ENCODE measurements at places on chromosomes 16 and 17.

DNA sequence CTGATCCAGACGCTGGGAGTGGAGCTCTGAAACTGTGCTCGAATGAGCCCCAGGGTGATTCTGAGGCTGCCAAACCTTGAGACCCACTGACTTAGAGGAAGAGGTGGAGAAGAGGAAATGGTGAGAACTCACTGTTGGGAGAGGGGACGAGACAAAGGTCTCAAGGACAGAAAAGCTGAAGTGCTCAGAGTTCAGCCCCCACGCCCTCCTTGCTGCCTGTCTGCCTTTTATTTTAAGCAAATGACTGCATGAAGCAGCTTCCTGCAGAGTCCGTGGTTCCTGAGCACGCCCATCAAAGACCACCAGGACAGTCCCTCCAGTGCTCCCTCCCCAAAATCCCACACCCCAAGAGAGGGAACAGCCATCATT is 20.4 kb downstream of the COTL1 start:
- DNase-seq = peak; percentile 44

- DNase-seq = no peak
These were observed 765 bp upstream of the ADORA2B start for GRCh38 chr17:15943971-15944758.

- DNase-seq = no peak
These were observed 20.8 kb downstream of the NAGPA start for GRCh38 chr16:5012887-5013286.

- no peak for DNase-seq
These were observed 2.8 kb downstream of the FAM171A2 start for GRCh38 chr17:44360826-44361225.

DNA sequence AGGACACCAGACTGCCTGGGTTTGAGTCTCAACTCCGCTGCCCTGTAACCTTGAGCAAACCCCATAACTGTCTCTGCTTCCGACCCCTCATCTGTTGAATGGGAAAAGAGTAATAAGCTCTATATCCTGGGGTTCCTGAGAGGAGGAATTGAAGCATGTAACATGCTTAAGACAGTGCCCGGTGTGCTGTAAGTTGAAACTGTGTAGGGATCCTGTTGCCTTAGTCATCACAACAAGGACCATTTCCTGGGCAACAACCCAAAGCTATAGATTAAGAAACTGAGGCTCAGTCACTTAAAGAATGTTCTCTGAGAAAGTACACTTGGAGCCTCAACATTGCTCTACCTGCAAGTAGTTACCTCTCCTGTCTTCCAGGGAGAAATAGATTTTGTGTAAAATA is 23.0 kb downstream of the CDH13 start:
- no peak for DNase-seq

DNA sequence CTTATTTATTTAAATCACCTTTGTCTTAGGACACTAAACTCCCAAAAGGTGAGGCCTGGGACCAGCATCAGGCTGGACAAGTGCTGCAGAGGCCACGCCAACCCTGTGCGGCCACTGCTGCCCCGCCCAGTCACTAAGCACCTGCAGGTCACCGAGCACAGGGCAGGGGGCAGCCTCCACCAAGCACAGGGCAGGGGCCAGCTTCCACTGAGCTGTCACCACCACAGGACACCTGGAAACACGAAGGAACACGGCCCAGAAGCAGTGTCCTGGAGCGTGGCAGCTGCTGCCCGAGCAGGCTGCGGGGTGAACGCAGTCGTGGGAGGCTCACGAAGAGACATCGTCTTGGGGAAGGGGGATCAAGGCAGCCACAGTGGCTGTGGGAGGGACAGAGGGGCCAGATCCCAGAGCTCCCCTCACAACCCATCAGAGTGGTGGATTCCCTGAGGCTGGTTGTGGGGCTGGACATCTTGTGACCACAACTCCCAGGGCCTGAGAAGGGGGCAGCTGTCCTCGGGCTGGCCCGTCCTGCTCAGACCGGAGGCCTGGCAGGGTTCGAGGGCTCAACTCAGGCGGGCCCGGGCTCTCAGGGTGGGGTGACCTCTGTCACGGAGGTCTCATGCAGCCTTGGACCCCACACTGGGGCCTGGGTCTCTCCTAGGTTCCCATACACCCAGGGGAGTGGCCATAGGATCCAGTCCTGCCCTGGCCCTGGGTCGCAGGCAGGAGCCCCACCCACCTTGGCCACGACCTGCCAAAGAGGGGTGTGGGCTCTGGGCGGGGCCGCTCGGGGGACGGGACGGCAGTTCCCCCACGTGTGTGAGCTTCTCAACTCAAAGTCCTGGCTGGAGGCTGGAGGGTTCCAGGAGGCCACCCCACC is 18.7 kb downstream of the RAB40B start:
- no peak for DNase-seq

DNA sequence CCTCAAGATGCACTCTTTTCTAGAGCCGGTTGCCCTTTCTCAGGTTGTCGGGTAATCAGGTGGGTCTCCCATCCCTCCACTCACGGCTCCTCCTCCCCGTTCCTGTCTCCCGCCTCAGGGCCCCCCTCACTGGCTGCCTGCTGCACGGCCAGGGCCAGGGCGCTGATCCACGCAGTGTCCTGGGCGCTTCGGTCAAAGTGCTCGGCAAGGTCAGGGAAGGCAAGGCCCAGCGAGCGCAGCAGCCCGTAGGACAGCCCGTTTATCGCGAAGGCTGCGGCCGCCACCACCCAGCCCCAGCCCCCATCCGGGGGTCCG is 753 bp downstream of the SLC16A11 start:
- DNase-seq = no peak

- DNase-seq = peak; percentile 89
These were observed 19.3 kb upstream of the ADGRG3 start for GRCh38 chr16:57648581-57649442.

DNA sequence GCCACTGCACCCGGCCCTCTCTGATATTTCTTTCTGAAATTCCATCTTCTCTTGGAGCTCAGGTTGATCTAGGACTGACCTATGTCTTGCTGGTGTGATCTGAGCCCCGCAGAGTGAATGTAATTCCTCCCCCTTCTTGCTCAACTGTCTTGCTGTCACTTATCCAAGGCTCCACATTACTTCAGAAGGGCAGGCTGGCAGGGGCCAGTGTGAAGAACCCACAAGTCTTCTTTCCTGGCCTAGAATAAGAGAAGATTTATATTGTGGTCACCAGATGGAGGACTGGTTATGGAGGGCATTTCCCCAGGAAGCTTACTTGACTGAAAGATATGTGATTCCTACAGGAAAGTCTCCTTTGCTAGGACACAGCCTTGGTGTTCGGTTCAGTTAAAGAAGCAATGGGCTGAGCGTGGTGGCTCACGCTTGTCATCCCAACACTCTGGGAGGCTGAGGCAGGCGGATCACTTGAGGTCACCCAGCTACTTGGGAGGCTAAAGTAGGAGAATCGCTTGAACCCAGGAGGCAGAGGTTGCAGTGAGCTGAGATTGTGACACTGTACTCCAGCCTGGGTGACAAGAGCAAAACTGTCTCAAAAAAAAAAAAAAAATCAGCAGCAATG is 13.4 kb downstream of the ITGAL start:
- DNase-seq = no peak

DNA sequence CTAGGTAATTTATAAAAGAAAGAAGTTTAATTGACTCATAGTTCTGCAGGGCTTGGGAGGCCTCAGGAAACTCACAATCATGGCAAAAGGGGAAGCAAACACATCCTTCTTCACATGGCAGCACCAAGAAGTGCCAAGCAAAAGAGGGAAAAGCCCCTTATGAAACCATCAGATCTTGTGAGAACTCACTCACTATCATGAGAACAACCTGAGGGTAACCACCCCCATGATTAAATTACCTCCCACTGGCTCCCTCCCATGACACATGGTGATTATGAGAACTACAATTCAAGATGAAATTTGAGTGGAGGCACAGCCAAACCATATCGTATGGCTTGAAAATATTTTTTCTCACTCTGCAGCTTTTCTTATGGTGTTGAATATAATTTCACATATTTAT is 151.7 kb downstream of the ANKFN1 start:
- DNase-seq = no peak

- no peak for DNase-seq
These were observed 13.9 kb upstream of the PMP22 start for GRCh38 chr17:15278924-15279477.

GRCh38 chr17:8994319-8994718 is 27.0 kb upstream of the NTN1 start:
- DNase-seq = no peak

DNA sequence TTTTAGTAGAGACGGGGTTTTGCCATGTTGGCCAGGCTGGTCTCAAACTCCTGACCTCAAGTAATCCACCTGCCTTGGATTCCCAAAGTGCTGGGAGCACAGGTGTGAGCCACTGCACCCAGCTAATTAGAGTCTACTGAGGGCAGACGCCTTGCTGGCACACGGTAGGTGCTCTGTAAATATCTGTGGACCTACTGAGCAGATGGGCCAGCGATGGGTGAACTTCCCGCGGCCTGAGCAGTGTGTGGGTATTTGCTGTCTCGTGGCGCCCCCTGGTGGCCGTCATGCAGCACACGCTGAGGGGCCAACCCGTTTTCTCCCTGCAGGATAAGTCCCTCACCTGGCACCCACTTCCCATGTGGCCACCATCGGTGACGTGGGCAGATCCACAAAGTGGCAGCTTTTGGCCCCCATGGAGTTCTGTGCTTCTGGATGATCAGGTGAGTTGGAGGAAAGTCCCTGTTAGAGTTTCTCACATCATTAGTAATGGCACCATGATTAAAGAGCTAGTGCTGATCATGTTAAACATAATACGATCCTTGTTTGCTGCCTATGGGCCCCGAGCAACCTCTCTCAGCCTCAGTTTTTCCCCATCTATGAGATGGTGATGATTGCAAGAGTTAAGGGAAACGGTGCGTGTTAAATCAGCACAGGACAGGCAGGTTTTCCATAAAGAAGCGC is 40.7 kb downstream of the ZDHHC7 start:
- peak; percentile 73 for DNase-seq

DNA sequence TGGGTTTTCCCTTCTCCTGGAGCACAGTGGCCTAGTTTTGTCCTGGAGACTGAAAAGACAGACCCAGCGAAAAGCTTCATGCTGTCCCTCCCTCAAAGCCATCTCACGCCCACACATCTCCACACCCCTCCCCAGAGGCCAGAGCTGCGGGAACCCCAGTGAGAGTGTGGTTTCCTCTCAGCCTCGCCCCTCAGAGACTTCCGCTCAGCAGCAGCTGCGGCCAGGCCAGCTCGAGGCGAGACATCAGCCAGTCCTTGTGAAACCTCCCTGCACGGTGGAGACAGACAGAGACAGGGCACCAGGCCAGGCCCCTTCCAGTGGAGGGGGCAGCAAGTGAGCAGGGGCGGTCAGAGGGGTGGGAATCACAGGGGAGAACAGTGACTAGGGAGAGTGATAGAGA is 77.0 kb upstream of the TNRC6C start:
- DNase-seq = peak; percentile 77

DNA sequence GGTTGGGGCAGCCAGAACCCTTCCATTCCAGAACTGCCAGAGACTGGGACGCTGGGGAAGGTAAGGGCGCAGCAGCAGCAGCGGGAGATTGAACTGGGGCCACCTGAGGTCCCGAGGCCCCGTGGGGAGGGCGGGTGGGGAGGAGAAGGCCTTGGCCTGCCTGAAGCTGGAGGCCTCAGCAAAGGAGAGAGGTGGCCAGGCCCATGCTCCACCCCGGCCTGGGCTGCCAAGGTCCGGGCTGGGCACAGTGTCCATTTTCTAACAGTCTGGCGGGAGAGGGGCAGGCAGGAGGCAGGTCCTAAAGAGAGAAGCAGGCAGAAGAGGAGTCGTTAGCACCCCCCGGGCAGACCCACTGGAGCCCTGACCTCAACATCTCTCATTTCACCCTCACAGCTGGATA is 1.1 kb upstream of the GDPD3 start:
- DNase-seq = no peak

DNA sequence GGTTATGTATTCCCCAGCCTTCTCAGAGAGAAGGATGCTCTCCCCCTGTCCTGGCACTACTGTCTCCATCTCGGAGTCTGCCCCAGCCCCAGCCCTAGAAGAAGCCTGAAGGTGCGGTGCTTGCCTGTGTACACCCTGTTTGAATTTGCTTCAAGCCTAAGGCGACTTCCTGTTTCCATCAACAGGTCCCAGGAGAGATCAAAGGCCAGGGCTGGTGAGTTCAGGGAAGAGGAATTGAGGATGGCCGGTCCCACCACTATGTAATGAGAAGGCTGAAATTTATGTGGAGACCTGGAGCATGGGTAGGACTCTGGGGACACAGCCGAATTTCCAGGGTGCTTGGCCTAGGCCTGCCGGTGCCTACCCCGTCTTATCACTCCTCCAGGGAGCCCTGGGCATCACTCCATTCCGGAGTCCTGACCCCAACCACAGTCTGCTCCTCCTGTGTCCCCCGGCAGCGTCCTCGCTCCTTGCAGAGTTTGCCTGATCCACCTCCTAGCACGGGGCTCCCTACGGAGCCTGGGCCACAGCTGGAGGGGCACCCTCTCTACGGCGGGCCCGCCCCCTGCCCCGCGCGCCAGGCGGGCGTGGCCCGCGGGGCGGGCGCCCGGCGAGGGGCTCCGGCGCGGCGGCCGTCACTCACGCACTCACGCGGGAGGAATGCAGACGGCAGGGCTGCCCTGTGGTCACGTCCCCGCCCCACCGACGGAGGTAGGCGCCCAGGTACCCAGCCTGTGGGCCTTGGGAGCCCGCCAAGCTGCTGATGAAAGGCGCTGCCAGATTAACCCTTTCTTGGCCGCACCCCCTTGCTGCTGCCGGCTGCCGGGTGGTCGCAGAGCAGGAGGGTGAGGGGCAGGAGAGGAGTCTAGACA is 53.8 kb upstream of the TAC4 start:
- peak; percentile 41 for DNase-seq

GRCh38 chr17:77297693-77298666 is 157.2 kb downstream of the SEC14L1 start:
- DNase-seq = no peak

- DNase-seq = peak; percentile 40
These were observed 11.9 kb upstream of the COL1A1 start for GRCh38 chr17:50213026-50214022.

DNA sequence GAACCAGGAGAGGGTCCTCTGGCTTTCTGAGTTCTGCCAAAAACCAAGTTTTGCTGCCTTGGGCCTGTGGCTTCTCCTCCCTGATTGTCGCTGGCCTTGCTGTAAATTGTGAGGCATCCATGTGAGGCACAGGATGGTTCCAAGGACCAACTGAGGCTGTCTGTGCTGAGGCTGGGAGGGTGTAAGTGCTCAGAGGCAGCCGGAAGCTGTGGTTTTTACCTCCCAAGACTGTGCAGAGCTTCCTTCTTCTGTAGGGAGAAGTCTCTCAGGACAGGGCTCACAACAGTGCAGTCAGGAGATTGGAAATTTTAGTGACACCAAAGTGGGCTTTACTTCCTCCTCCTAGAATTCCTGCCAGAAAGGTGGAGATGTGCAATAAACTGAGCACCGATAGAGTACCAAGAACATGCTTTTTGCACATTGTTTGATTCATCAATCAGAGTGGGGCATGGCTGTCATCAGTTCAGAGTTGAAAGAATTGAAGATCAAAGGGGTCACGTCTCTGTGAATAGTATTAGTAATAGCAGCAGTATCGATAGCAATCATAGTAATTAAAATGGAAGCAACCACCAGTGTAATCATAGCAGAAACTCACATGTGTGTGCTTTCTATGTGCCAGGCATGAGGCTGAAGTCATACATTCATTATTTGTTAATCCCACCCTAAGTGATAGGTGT is 467.1 kb downstream of the WWOX start:
- DNase-seq = no peak

Data from germinal center (tissue), 1 donor.